ENCODE measurements at places on chromosomes 6 and 20.

- no peak for DNase-seq
These were observed 35.3 kb downstream of the EFCAB8 start for GRCh38 chr20:32894026-32894483.

DNA sequence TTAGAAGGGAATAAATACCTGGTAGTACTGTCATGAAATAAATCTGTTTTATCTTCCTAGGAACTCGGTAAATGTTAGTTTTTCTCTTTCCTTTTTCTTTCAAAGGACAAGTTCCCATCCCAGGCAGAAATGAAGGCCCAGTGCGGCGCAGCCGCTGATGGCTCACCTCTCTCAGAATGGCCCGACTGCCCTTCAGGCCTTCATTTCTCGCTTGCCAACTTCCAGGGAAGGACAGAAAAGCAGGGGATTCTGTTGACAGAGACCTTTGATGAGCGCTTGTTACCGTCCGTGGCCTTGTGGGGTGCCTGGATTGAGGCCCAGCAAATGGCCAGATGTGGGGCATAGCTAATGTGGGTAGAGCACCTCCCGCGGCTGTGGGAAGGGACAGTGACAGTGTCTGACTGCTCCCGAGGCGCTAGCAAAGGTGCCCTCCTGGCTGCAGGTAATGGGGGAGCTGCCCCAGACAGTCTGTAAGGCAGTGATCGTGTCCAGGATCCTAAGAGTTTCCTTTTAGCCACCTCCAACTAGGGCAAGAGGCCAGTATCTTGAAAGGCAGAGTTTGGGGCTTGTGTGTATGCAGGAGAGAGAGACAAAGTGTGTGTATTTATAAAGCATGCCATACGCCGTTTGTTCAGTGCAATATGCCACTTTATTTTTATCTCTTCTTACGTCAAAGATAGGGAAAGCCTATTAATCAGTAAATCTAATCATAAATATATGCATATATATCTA, 354.2 kb downstream of the NRN1 start:
- no peak for DNase-seq

- DNase-seq, result no peak
These were observed 3.7 kb downstream of the TJAP1 start for GRCh38 chr6:43481075-43481474.

- DNase-seq, result no peak
These were observed 104.8 kb downstream of the BCKDHB start for GRCh38 chr6:80211286-80211685.

- no peak for DNase-seq
These were observed 2.1 kb upstream of the HS3ST5 start for GRCh38 chr6:114344971-114345275.

DNA sequence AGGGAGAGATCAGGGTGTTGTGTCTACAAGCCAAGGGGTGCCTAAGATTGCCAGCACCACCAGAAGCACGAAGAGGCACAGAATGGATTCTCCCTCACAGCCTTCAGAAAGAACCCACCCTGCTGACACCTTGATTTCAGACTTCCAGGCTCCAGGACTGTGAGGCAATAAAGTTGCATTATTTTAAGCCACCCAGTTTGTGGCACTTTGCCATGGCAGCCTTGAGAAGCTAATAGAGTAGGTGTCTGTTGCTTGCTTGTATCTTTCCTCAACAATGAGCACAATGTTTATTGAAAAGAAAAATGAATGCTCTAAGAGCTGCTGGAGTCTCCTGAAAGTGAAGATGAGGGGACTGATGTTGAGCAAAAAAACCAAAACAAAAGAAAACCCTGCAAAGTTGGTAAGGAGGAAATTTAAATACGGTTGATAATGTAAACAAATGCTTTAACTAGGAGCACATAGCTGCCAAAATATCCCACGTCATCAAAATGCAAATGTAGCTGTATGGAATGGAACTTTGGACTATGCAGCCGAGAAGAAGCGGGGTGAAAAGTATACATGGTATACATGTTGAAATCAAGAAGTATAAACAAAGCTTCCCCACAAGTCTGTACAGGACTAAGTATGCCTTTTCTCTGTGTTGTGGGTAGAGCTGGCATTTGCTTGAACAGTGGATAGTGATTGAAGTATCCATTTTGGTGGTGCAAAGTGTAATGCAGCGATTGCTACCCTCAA, 8.0 kb downstream of the IL20RA start:
- DNase-seq, result no peak

GRCh38 chr6:8075185-8075584, 11.0 kb upstream of the BLOC1S5 start:
- DNase-seq, result no peak

DNA sequence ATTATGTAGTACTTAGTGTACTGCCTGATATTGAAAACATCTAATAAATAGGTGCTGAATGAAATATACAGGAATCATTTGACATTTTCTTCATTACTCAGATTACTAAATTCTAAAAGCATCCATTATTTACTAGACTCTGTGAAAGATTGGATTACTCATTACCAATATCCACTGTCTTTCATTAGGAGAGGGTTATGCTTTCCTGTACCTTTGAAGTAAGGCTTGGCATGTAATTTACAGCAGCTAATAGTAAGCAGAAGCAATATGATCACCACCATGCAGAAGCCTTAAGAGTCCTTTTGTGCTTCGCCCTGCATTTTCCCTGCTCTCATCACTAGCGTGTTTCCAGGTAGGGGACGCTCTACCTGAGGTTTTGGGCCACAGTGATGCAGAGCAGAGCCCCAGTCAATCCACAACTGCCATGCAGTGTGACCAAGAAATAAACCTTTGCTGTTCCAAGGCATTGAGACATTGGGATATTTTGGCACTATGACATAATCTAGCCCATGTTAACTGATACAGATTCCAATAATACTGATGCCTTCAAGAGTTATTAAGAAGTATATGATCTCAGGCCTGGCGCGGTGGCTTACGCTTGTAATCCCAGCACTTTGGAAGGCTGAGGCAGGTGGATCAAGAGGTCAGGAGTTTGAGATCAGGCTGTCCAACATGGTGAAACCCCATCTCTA, 502.8 kb upstream of the MARCKS start:
- no peak for DNase-seq

GRCh38 chr20:44036441-44036840, 121.8 kb downstream of the TOX2 start:
- DNase-seq, result no peak

DNA sequence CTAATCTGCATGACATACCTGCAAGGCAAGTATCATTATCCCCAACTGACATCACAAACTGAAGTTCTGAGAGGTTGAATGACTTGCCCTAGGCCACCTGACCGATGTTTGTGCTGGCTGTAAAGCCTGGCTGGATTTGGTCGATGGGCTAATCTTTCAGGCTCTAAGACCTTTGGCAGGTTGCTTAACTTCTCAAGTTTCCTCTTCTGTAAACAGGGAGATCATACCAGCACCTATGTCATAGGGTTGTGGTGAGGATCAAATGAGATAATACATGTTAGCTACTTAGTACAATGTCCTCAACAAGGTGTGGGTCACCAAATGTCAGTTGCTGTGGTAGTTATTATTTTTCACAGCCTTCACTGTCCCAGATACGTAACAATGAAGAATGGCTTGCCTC, 14.2 kb downstream of the ANKRD66 start:
- no peak for DNase-seq

GRCh38 chr6:150978624-150979023, 113.1 kb downstream of the MTHFD1L start:
- no peak for DNase-seq

DNA sequence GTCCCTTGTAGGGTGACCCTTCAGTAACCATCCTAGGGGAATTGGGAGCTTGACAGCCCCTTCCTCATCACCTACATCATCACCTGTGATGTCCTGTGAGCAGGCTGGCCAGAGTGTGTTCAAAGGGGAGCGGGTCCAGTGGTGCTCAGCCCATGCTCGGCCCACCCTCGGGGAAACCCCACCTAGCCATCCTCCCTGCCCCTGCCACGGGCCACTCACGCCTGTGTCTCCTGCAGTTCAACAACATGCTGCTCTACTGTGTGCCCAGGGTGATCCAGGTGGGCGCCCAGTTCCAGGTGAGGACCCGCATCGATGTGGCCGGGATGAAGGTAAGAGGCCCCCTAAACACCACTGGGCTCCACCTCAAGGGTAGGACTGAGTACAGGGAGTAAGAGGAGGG, 10.1 kb downstream of the FGD2 start:
- DNase-seq, result no peak

- no peak for DNase-seq
These were observed 31.6 kb downstream of the ENPP1 start for GRCh38 chr6:131839388-131839787.

- no peak for DNase-seq
These were observed 19.5 kb upstream of the FAM8A1 start for GRCh38 chr6:17580518-17581048.

DNA sequence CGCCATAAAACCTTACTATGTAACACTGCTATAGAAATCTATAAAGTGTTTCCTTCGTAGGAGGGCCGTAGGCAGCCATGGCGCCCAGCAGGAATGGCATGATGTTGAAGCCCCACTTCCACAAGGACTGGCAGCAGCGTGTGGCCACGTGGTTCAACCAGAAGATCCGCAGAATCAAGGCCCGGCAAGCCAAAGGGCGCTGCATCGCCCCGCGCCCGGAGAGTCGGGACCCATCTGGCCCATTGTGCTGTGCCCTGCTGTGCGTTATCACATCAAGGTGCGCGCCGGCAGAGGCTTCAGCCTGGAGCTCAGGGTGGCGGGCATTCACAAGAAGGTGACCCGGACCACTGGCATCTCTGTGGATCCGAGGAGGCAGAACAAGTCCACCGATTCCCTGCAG, 62.4 kb downstream of the TRIM27 start:
- DNase-seq, result no peak

DNA sequence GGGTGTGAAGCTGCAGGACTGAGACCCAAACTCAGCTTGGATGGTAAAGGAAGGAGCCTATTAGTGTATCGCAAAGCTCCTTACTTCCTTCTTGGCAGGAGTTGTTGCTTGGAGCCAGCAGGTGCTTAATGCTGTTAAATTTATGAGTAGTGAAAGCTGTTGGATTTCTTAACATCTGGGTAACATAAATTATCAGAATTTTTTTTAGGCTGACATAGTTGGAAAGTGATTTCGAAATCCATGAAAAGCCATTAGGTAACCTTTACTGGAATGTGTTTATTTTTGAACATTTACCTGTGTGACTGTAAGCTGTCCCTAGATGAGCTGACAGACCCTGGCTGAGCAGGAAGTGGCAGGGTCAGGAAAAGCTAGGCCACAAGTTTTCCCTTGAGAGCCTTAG, 470.4 kb upstream of the SLC35B3 start:
- no peak for DNase-seq

GRCh38 chr6:146847426-146847825, 248.7 kb downstream of the ADGB start:
- DNase-seq, result no peak

DNA sequence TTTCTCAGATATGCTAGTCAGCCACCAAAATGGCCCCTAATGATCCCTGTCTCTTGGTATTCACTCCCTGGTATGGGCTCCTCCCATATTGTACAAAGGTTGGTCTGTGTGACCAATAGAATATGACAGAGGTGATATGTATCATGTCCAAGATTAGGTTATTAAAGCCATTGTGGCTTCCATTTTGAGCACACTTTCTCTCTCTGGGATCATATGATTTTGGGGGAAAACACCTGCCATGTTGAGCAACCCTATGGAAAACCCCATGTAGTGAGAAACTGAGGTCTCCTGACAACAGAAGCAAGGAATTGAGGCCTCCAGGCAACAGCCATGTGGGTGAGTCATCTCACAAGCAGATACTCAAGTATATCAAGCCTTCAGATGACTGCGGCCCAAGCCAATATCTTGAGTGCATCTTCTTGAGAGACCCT, 7.1 kb upstream of the ZNF318 start:
- no peak for DNase-seq
